ENCODE measurements at places on chromosomes 3 and 15.

DNA sequence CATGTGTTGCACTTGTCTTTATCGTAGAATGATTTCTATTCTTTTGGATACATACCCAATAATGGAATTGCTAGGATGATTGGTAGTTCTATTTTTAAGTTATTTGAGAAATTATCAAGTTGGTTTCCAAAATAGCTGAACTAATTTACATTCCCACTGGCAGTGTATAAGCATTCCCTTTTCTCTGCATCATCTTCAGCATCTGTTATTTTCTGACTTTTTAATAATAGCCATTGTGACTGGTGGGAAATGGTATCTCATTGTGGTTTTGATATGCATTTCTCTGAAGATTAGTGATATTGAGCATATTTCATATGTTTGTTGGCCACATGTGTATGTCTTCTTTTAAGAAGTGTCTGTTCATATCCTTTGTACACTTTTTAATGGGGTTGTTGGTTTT is 81.7 kb upstream of the NUDT16 start:
- no peak for DNase-seq

- no peak for DNase-seq
Observed at GRCh38 chr3:13863382-13863952, 16.4 kb downstream of the WNT7A start.

GRCh38 chr3:138942861-138943623 is 3.9 kb downstream of the FOXL2 start:
- no peak for DNase-seq

- DNase-seq: no peak
Observed at GRCh38 chr3:16765661-16766060, 119.1 kb upstream of the PLCL2 start.

GRCh38 chr3:172608575-172608974 is 85.3 kb upstream of the TNFSF10 start:
- DNase-seq: no peak
